ENCODE measurements at places on chromosomes 3 and 15.

- peak; percentile 46 for DNase-seq
Measured at GRCh38 chr15:96338074-96338765, 7.7 kb downstream of the NR2F2 start.

DNA sequence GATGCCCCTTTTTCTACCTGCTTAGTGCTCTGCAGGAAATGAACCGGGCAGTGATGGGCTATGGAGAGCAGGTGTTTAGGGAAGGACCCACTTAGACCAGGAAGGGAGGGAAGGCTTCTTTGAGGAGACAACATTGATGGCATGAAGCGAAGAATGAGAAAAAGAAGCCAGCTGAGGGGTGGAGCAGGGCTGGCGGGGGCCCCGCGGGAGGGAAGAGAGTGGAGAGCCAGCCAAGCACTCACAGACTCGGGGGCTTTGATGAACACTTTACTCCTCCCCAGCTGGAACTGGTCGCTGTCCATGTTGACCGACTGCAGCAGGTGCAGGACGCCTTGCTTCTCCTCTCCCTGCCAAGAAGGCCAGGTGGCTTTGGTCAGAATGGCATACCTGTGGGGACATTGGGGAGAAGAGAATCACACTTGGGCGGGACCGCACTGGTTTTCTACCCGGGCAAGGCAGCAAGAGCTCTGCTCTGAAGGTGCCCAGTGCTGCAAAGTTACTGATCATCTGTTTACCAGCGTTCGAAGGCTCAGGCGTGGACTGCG is 28.4 kb upstream of the LDHAL6B start:
- no peak for DNase-seq

DNA sequence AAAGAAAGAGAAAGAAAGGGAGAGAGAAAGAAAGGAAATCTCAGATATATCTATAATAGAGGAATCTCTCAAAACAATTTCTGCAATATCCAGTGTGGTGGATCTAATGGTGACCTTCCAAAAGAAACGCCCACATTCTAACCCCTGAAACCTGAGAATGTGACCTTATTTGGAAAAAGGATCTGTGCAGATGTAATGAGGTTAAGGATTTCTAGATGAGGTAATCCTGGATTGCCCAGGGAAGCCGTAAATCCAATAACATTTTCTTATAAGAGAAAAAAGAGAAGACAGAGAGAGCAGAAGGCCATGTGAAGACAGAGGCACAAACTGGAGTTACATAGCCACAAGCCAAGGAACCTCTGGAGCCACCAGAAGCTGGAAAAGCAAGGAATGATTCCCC is 307.6 kb downstream of the ZBTB20 start:
- DNase-seq, result no peak

DNA sequence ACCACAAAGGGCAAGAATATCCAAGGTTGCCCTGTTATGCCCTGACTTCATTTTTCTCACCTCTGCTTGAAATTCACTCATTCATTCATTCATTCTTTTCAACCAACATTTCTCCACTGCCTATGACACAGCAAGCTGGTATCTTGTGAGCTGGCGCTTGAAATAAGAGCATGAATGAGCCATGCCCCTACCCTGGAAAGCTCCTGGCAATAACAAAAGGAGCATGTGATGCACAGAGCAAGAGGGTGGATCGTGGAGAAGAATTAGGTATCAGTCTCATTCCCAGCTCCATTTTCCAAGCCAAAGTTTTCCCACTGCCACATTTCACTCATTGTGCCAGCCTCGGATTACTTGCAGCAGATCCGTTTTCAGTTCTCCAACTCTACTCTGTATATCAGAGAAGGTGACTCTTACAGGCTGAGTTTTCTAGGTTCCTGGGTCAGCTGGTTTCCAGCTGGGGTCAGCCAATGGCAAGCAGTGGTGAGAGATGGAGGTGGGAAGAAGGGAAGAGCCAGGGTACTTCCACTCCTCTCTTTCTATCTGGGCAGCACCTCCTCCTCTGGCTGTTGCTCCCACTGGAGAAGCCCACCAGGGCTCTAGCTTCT is 144.8 kb downstream of the SUCLG2 start:
- DNase-seq, result no peak

DNA sequence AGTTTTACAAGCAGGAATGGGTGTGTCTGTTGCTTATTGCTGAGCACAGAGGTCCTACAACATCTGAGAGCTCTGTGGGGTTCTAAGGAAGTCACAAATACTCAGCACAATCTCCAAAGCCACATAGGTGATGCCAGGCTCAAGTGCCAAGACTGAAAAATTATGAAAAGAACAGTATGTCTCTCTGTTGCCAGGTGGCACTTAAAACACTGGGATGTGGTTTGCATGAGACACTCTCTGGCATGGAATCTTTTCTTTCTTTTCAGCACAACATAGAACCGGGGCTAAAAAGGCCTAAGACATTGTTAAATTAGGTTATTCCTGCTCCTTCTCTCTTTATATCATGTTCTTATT is 127.3 kb upstream of the PRICKLE2 start:
- DNase-seq, result no peak

DNA sequence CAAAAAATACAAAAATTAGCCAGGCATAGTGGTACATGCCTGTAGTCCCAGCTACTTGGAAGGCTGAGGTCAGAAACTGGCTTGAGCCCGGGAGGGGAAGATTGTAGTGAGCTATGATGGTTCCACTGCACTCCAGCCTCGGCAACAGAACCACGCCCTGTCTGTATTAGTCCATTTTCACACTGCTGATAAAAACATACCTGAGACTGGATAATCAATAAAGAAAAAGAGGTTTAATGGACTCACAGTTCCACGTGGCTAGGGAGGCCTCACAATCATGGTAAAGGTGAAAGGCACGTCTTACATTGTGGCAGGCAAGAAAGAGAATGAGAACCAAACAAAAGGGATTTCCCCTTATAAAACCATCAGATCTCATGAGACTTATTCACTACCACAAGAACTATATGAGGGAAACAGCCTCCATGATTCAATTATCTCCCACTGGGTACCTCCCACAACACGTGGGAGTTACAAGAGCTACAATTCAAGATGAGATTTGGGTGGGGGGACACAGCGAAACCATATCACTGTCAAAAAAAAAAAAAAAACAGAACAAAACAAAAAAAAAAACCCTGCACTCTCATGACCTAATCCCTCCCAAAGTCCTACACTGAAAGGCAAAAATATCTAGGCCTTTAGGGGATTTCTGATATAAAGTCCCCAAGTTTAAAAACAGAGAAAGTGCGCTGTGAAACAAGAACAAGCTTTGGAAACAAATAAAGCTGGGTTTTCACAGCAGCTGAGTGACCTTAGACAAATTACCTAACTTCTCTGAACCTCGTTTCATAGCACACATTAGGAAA is 224.7 kb downstream of the IGSF11 start:
- no peak for DNase-seq

DNA sequence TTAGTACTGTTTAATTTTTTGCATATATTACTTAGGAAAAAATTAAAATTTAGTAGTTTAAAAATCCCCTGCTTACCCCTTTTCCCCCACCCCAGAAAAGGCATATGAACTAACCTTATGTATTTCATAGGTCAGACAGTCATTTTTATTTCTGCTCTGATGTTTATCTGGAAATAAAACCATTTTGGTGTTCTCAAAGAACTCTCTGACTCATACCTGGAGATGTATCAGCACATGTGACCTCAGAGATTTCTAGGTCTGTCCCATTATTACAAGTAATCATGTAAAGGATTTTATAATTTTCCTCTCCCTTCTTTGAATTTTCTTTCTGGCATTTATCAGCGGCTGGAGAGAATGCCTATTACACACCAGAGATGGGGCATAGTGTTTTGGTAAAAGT is 14.1 kb upstream of the CCR8 start:
- DNase-seq, result no peak

DNA sequence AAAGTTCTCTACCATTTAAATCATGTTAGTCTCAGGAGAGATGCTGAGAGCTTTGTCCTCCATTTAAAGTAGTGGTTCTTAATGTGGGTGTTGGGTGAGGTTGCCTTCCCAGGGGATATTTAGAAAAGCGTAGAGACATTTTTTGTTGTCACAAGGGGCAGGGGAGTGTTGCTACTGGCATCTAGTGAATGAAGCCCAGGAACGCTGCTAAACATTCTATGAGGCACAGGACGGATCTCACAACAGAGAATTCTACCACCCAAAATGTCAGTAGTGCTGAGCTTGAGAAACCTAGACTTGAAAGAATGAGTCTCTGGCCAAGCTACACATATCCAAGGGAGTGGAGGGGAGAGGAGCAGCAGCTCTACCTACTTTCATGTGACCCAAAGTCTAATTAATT is 60.7 kb upstream of the CTNNB1 start:
- DNase-seq, result no peak

- DNase-seq, result peak; percentile 11
Measured at GRCh38 chr3:168431491-168431890, 335.8 kb upstream of the GOLIM4 start.

- DNase-seq, result no peak
Measured at GRCh38 chr15:86237111-86237500, 157.4 kb downstream of the AGBL1 start.

GRCh38 chr3:183968666-183969245 is 48.9 kb downstream of the ABCC5 start:
- peak; percentile 13 for DNase-seq

DNA sequence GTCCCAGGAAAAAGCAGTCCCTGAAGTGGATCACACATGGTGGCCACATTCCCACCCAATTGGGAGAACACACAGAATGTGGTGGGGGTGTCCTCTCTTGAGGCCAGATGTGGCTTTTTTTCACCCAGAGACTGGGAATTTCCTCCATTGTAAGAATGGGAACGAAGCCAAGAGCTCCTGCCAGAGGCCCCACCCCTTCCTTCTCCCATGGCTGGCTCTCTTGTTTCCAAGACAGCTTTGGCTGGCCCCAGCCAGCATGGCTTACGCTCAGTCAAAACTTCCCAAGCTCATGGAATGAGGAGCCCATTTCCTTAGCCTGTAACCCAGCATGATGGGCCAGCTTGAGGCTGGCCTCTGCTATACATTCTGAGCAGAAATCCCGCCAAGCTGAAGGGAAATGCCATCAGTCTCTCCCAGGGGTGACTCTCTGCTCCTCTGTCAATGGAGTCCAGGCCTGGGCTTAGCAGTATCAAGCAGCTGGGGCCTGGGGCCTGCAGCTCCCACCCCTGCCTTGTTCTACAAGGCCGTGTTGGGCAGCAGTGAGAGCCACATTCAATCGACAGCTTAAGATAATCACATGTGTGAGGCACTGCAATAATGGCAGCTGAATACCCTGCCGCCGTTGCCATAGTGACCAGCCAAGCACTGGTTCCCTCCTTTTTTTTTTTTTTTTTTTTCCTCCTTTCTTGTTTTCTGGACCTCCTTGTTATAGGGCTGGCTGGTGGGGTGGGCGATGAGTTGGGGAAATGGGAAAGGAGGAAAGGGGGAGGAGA is 142.4 kb downstream of the EPHB1 start:
- no peak for DNase-seq

DNA sequence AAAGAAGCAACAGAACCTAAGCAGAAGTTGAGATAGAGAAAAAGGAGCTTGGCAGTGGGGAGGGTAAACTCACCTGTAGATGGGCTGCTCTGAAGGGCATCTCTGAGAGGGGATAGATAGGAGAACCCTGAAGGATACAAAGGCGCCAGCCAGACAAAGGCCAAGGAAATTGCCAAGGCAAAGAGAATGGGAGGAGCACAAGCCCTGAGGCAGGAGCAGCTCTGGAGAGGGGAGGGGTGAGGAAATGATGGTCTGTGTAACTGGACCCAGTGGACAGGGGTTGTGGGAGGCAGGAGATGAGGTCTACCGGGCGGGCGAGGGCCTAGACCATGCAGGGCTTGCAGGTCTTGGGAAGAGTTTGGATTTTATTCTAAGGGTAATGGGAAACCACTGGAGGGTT is 2.3 kb upstream of the PDIA5 start:
- no peak for DNase-seq

DNA sequence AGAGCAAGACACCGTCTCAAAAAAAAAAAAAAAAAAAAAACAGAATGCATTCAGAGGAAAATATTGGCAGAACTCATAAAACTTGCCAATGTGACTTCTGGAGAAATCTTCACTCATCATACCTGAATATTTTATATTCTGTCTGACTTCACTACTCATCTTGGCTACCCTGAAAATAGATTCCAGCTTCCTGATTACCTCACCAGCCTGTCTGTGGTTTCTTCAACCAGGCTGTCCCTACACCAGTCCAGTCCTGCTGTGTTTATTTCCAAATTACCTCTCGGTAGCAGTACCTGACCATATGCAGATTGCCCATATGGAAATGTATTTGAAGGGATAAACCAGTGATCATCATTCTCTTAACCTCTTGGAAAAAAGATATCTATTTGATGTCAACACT is 9.3 kb upstream of the P3H2 start:
- DNase-seq, result no peak

- no peak for DNase-seq
Measured at GRCh38 chr15:101135532-101136166, 116.2 kb downstream of the CHSY1 start.

GRCh38 chr3:23035927-23036640 is 167.0 kb upstream of the UBE2E2 start:
- DNase-seq, result no peak

DNA sequence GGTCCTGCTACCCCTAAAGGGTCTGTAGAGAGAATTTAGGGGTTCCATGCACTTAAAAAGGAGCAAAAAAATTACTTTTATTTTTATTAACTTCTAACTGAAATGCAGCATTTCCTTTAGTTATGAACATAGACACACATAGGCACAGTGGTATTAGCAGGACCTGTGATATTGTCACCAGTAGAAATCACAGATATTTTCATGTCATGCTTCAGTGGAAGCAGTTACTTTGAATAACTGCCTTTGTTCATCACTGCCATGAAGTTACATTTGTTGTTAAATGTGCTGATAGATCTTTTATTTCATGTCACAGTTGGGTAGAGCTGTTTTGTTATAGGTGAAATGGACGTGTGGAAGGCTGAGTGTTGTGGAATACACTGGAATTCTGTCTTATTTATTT is 37.4 kb downstream of the TRAK1 start:
- no peak for DNase-seq

- no peak for DNase-seq
Measured at GRCh38 chr15:69756440-69756839, 303.8 kb downstream of the RPLP1 start.

- DNase-seq, result no peak
Measured at GRCh38 chr3:122915300-122916055, 112.1 kb downstream of the SEMA5B start.

DNA sequence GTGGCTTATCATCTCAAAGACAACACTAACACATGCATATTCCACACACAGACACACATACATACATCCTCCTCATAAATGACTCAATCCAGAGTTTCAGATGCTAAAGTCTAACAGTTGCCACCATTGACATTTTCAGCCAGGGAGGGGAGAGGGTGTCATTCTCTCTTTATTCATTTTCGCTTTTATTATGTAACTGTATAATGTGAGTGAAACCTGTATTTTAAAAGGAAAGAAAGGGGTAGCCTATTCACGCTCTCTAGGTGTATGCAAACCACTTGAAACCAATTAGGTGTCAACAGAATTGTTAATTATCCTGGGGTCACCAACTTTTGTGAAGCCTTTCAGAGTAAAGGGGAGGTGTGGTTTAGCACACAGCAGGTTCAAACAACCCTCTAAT is 1282.9 kb downstream of the ROBO2 start:
- no peak for DNase-seq

GRCh38 chr3:123085932-123086627 is 19.3 kb downstream of the PDIA5 start:
- no peak for DNase-seq

Data from adipocyte (in vitro differentiated cells).